Smooth muscle cell of the pulmonary artery (primary cell): ENCODE measurements at places on chromosomes 13 and 19. TPM values are rescaled to one million over a fixed set of nuclear protein-coding genes. Genes with fewer than 3 reads are reported as not detected.

The KLHL1 gene
- not detected in 2 replicates for total RNA-seq

The NCAN gene
- total RNA-seq, result under 0.01 TPM in 1 of 2 replicates, not detected in the other

The KRTDAP gene
- total RNA-seq, result not detected in 2 replicates

The TEX101 gene
- total RNA-seq, result not detected in 2 replicates

The ANGPTL8 gene
- not detected in 2 replicates for total RNA-seq

The IFI30 gene
- total RNA-seq, result 21.5 and 30.6 TPM in 2 replicates

The ZNF724 gene
- total RNA-seq, result 2.0 and 2.9 TPM in 2 replicates

The CGB3 gene
- not detected in 2 replicates for total RNA-seq

The FSD1 gene
- total RNA-seq, result 7.8 and 10.4 TPM in 2 replicates

The CCL25 gene
- not detected in 2 replicates for total RNA-seq

The ZNF491 gene
- 3.0 and 4.4 TPM in 2 replicates for total RNA-seq

The ENOX1 gene
- 5.5 and 7.6 TPM in 2 replicates for total RNA-seq

The VSTM1 gene
- not detected in 2 replicates for total RNA-seq

The FAM124A gene
- 1.4 and 2.2 TPM in 2 replicates for total RNA-seq

The ZNF177 gene
- 1.3 and 2.0 TPM in 2 replicates for total RNA-seq

The ZNF575 gene
- 0.26 and 0.36 TPM in 2 replicates for total RNA-seq

The ADAT3 gene
- 2.5 and 4.1 TPM in 2 replicates for total RNA-seq

The SSBP4 gene
- total RNA-seq, result 50.0 and 70.0 TPM in 2 replicates

The PTGER1 gene
- total RNA-seq, result 4.4 and 7.9 TPM in 2 replicates

The ANKLE1 gene
- 0.40 and 0.52 TPM in 2 replicates for total RNA-seq

The GPR32 gene
- total RNA-seq, result not detected in 2 replicates

The C19orf33 gene
- total RNA-seq, result not detected in 2 replicates

The TSC22D1 gene
- total RNA-seq, result 96.8 and 114 TPM in 2 replicates

The WDR87 gene
- not detected in 2 replicates for total RNA-seq

The ZNF525 gene
- 6.0 and 9.1 TPM in 2 replicates for total RNA-seq

The ZSCAN4 gene
- total RNA-seq, result 0.07 TPM in 1 of 2 replicates, not detected in the other

The GIPC3 gene
- 0.07 and 0.10 TPM in 2 replicates for total RNA-seq

The FUT1 gene
- total RNA-seq, result 0.13 TPM in 2 replicates

The PPAN gene
- total RNA-seq, result 34.7 and 50.3 TPM in 2 replicates

The DIRAS1 gene
- 2.3 TPM in 2 replicates for total RNA-seq

The PSMD8 gene
- 243 and 262 TPM in 2 replicates for total RNA-seq

The SMAD9 gene
- total RNA-seq, result 3.8 and 8.3 TPM in 2 replicates

The TLE6 gene
- total RNA-seq, result 1.2 and 2.7 TPM in 2 replicates

The LGALS4 gene
- total RNA-seq, result not detected in 2 replicates

The FFAR2 gene
- total RNA-seq, result not detected in 2 replicates

The CABP5 gene
- not detected in 2 replicates for total RNA-seq

The RNF225 gene
- 0.13 TPM in 1 of 2 replicates, not detected in the other for total RNA-seq

The RASIP1 gene
- 0.52 and 1.0 TPM in 2 replicates for total RNA-seq
